T-helper 1 cell treated with Interleukin-12 subunit alpha and Interleukin-12 subunit beta and Interleukin-4 antibody, amounts not matched to agents 30 ng/mL and 1 ng/mL, for 36 hours (primary cell): ENCODE measurements at places on chromosomes 6 and 20. TPM values are rescaled to one million over a fixed set of nuclear protein-coding genes. Genes with fewer than 3 reads are reported as not detected.

Gene LINC00237
- total RNA-seq: not detected in 2 replicates

Gene GNAS-AS1
- total RNA-seq: 1.3 and 1.4 TPM in 2 replicates

Gene ARMH2
- 0.78 and 1.6 TPM in 2 replicates for total RNA-seq

Gene EPB41L1
- not detected in 2 replicates for total RNA-seq

Gene RAET1E
- total RNA-seq: not detected in 2 replicates

Gene C20orf144
- total RNA-seq: 0.29 and 0.61 TPM in 2 replicates

Gene IL17A
- not detected in 2 replicates for total RNA-seq

Gene TRIM10
- 0.34 and 0.37 TPM in 2 replicates for total RNA-seq

Gene SLCO4A1
- total RNA-seq: 41.0 and 41.6 TPM in 2 replicates

Gene RAET1L
- total RNA-seq: not detected in 2 replicates

Gene RANBP9
- 57.3 and 57.6 TPM in 2 replicates for total RNA-seq

Gene LAMA2
- 0.25 and 0.93 TPM in 2 replicates for total RNA-seq

Gene IPCEF1
- 5.4 and 6.7 TPM in 2 replicates for total RNA-seq

Gene PLG
- total RNA-seq: 1.2 TPM in 1 of 2 replicates, not detected in the other

Gene LY6G6D
- total RNA-seq: not detected in 2 replicates

Gene RNF182
- total RNA-seq: not detected in 2 replicates

Gene PI3
- not detected in 2 replicates for total RNA-seq
